ENCODE measurements at places on chromosomes 7 and 10.

DNA sequence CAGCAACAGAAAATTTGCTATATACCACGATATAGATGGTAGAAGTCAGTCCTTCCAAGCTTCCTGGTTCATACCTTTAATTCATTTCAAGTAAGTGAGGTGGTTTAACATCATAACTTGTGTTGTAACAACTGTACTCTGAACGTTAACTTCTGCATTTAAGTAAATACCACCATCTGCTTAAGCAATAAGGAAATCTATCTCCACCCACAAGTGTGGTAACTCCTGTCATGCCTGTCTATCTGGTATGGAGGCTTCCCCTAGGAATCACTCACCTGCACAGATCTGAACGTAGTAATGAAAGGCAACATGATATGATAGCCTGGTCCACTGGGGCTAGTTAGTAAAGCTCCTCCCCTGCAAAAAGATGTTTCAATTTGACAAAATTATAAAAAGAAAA is 2.3 kb downstream of the ERLIN1 start:
- DNase-seq: no peak

DNA sequence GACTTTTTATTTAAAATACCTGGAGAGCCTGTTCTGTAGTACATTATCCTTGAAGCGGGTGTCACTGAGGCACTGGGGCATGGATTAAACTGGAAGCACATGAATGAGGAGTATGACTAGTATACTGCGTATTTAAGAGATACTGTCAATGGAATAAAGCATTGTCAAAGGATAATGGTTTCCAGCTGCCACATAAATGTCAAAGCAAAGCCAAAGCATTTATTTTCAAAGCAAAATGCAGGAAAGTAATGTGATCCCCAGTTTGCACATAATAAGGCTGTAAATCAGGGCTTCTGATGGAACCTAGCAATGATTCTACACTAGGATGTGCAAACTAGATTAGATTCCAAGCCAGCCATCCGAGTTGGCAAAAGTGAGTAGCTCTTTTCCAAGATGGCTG is 240.1 kb downstream of the POU6F2 start:
- no peak for DNase-seq

DNA sequence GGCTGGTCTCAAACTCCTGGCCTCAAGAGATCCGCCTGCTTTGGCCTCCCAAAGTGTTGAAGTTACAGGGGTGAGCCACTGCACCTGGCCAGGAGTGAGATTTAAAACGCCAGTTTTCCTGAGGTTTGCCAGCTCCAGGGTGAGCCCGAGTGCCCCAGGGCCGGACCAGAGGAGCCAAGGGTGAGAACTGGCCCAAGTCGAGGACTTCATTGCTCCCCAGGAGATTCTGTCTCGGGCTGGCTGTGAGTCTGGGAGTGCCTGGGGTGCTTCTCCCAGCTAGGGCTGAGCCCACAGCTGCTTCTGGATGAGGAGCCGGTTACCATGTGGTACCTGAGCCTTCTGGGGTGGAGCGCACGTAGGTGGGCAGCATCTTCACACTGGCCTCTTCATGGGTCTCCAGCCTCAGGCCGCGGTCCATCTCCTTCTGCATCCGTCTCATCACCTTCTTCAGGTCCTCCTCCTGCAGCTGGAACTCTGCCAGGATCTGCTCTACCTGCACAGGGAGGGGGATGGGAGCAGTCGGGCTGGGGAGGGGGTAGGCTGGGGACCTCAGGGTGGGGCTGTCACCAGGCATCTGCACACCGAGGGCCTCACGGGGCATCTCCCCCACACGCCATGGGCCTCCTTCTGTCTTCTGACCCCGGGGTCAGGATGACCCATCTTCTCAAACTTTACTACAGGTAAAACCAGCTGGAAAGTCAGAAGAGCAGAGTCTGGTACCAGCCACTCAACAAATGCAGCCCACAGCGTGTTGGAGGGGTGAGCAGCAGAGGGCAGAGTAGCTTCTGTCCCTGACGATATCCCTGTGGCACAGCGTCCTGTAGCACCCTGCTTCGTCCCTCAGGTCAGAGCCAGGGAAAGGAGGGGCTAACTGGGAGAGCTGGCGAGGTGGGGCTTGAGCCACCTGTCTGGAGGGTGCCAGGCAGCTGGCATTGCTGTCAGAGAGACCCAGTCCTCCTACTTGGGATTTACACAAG is 12.1 kb upstream of the MYL7 start:
- peak; percentile 66 for DNase-seq

- DNase-seq: no peak
These were observed 39.2 kb upstream of the CYP2C18 start for GRCh38 chr10:94644352-94644751.
